IPS-NIHi11 (cell line): ENCODE measurements at places on chromosomes 11 and 22.

DNA sequence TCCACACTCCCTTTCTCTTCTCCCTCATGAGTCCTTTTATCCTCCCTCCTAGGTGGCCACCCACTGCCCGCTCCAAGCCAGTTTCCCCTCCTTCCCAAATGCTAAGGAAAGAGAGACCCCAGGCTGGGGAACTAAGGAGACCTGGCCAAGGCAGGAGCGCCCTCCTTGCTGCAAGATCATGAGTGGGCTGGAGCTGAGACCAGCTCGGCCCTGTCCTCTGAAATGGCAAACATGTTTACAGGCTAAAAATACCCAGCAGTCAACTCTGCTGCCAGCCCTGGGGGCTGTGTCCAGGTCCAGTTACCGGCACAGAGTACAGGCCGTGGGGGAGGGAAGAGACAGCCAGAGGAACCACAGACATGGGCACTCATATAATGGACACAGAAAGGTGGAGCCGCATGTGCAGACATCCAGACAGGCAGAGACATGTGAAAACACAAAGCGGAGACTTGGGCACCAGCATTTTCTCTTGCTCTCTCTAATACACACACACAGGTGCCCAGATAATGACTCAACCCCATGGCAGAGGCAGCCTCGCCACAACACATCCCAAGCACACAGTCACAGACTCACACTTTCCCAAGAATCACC lies 1.2 kb upstream of the AHNAK start:
- DNase-seq, result no peak

DNA sequence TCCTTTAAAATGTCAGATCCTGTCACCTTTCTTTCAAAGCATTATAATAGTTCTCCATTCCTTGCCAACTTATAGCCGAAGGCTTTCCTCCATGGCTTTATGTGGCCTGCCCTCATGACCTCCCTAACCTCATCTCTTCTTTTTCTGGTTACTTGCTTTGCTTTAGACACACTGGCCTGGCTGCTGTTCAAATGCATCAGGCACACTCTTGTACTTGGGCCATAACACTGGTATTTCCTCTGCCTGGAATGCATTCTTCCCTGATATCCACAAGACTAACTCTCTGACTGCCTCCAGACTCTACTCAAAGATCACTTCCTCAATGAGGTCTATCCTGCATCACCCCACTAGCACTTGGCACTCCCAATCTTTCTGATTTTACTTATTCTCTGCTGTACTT lies 710.3 kb downstream of the KCNA4 start:
- no peak for DNase-seq

- peak; percentile 23 for DNase-seq
Measured at GRCh38 chr11:103537904-103538502, 428.8 kb downstream of the DYNC2H1 start.

GRCh38 chr11:111153194-111153593 lies 92.3 kb upstream of the POU2AF2 start:
- no peak for DNase-seq

DNA sequence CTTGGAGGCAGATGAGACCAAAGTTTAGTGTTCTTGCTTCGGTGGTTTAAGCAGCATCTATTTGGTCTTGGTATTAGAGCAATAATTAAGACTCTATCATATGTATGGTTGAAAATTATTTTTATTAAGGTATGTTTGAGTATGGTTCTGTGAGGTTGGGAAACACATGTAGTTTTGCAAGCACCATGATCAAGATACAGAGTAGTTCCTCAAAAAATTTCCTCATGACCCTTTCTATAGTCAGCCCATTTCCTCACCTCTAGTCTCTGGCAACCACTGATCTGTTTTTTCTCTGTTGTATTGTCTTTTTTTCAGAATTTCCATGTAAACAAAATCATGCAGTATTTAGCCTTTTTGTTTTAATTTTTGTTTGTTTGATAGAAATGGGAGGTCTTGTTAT lies 18.4 kb downstream of the MTMR3 start:
- no peak for DNase-seq

DNA sequence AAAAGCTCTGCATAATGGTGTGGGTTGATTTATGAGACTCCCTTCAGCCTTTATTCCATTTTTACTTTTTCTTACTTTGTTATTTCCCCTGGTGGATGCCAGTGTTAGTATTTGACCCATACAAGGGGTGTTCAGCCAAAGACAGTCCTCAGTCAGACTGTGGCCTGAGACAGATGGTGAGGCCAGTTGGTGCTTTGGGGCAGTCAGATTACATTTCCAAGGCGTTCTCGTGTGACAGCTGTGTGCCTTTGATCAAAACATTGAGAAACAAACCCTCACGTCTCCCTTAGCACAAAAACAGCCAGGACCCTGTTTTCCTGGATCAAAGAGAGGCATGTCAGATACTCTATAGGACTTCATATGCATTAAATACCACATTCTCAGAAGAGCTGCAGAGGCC lies 31.3 kb upstream of the SLN start:
- DNase-seq, result no peak

DNA sequence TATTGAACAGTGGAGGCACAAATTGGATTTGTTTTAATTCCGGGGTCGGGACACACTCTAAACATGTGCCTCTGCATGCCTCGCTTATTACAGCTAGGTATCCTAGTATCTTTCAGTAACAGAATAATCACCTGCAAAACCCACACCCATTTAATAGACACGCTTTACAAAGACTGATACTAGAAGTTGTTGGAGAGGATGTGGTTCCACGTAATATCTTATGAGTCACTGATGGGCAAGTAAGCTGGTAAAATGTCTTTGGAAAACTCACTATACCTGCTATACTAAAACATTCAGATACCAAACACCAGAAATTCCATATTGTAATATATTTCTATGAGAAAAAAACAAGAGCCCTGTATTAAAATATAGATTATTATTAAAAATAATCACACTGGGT lies 84.0 kb downstream of the GGTLC2 start:
- no peak for DNase-seq

DNA sequence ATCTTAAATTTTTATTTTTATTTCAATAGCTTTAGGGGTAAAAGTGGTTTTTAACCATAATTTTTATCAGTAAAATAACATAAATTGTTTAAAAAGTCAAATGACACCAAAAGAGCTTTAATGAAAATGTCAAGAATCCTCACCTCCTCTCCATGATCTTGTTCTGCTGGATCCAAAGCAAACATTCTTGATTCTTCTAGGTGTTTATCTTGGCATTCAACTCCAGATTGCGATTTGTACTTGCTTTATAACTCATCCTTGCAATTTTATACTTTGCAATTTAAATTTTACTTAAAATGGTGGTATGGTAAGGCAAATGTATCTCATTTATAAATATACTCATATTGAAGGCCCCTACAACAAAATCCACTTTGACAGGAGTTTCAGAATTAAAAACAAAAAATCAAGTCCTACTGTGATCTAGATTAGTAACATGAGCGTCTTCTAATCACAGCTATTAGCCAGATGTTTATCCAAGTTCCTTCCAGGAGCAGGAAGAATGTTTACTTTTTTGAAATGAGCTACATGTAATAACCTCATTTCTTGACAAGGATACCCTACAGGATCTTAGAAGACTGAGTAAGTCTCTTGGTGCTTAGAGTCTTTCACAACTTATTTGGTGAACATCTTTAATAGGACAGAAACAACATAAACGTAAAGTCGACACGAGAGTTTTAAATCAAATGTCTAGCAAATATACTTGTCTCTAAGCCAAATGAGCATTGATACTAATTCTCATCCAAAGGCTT lies 72.4 kb upstream of the CARD18 start:
- DNase-seq, result no peak

DNA sequence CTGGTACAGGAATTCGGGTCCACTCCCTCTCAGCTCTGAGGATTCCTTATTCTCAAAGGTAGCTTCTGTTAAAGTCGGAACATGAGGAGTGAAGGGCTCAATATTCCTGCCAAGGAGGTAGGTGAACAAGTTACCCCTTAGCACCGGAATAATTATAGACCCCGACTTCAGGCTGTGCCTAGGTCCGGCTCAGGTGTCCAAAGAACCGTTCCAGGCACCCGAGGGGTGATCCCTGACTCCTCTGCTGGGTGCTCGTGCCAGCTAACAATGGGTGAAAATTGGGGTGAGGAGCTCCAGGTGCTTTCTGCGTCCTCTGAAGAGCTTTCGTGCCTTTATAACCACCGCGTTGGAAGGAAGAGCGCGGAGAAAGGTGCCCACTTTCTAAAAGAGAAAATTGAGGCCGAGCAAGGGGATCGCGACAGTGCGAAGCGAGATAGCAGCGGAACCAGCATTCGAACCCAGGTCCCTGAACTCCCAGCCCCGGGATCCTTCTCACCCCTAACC lies 393 bp downstream of the CYB561A3 start:
- no peak for DNase-seq

DNA sequence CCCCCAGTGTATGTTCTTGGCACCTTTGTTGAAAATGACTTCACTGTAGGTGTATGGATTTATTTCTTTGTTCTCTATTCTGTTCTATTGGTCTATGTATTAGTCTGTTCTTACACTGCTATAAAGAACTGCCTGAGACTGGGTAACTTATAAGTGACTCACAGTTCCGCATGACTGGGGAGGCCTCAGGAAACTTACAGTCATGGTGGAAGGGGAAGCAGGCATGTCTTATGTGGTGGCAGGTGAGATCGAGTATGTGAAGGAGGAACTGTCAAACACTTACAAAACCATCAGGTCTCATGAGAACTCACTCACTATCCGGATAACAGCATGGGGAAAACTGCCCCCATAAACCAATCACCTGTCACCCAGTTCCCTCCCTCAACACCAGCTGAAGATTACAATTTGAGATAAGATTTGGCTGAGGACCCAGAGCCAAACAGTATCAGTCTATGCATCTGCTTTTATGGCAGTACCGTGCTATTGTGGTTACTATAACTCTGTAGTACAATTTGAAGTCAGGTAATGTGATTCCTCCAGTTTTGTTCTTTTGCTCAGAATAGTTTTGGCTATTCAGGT lies 836.2 kb downstream of the DLG2 start:
- no peak for DNase-seq

- DNase-seq, result no peak
Measured at GRCh38 chr22:42814616-42815015, 42.5 kb downstream of the ARFGAP3 start.

DNA sequence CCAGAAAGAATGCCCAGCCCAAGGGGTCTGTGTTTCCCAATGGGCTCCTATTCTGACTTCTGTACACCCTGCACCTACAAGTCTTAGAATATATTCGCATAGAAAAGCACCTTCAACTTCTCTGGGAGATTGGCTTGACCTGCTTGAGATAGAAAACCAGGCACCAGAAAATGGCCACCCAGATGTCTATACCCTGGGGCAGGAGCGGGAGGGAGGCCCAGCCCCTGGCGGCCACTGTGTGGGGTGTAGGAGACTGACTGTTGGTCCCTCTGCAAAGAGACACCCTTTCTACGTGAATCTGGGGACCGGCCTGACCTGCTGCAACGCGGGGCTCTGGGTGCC lies 8.5 kb downstream of the DENND6B start:
- peak; percentile 16 for DNase-seq

GRCh38 chr11:10742460-10743208 lies 8.4 kb upstream of the CTR9 start:
- no peak for DNase-seq

- DNase-seq, result peak; percentile 86
Measured at GRCh38 chr11:1458340-1459218, 28.0 kb downstream of the MOB2 start.

DNA sequence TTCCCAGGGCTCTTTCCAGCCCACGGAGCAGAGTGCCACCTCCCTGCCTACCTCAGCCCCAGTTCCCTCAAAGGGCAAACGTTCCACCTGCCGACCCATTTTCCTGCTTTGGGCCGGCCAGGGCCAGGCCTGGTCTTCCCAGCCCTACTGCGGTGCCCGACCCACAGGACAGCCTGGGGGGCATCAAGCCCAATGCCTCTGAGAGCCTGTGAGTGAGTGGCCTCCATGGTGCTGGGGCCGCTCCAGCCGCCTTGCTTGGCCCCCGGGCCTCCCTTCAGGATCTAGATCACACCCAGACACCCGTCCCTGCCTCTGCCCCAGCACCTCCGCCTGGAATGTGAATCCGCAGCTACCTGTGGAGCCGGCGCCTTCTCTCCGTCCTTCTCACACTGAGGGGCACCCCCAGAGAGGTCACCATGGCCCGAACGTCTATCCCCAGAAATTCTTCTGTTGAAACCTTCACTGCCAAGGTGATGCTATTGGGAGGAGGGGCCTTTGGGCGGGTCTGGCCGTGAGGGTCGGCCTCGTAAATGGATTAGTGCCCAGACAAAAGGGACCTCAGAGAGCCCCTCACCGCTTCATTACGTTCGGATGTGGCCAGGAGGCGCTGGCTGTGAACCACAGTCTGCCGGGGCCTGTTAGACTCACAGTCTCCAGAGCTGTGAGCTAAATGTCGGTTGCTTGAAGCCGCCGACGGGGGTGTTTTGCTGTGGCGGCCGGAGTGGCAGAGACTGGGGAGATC lies 36.2 kb upstream of the BRSK2 start:
- DNase-seq, result no peak

- no peak for DNase-seq
Measured at GRCh38 chr11:85167471-85167870, 459.7 kb downstream of the DLG2 start.

- DNase-seq, result no peak
Measured at GRCh38 chr11:129273944-129274711, 82.0 kb upstream of the ARHGAP32 start.

GRCh38 chr11:125663910-125664309 lies 16.7 kb downstream of the ACRV1 start:
- no peak for DNase-seq

GRCh38 chr11:128685402-128686020 lies 8.4 kb upstream of the FLI1 start:
- no peak for DNase-seq

DNA sequence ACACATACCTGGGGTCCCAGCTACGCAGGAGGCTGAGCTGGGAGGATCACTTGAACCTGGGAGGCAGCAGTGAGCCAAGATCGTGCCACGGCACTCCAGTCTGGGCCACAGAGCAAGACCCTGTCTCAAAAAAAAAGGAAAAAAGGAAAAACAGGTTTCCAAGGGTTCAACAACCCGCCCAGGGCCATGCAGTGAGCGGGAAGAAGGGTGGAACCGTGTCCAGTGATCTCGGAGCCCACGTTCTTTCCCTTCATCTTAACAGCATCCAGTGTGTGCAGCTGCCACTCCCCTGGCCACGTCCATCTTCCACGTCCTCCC lies 14.9 kb upstream of the LRP5 start:
- DNase-seq, result no peak

DNA sequence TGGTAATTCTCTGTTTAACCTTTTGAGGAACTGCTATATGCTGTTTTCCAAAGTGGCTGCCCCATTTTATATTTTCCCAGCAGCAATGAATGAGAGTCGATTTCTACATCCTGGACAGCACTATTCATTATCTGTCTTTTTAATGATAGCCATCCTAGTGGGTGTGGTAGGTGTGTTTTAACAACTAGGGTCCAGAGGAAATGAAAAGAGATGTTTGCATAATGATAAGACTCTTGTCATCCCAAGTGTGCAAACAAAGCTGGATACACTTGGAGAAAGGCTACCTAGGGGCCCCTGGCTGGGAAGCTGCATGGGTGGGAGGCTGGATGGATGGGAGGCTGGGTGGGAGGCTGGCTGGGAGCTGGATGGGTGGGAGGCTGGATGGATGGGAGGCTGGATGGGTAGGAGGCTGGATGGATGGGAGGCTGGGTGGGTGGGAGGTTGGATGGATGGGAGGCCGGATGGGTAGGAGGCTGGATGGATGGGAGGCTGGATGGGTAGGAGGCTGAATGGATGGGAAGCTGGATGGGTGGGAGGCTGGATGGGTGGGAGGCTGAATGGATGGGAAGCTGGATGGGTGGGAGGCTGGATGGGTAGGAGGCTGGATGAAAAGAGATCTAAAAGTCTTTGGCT lies 158.0 kb downstream of the DSCAML1 start:
- DNase-seq, result no peak

- DNase-seq, result no peak
Measured at GRCh38 chr11:114108501-114109205, 49.1 kb downstream of the ZBTB16 start.
